ENCODE measurements at places on chromosomes 1 and 21. TPM values are rescaled to one million over a fixed set of nuclear protein-coding genes. Genes with fewer than 3 reads are reported as not detected.

DNA sequence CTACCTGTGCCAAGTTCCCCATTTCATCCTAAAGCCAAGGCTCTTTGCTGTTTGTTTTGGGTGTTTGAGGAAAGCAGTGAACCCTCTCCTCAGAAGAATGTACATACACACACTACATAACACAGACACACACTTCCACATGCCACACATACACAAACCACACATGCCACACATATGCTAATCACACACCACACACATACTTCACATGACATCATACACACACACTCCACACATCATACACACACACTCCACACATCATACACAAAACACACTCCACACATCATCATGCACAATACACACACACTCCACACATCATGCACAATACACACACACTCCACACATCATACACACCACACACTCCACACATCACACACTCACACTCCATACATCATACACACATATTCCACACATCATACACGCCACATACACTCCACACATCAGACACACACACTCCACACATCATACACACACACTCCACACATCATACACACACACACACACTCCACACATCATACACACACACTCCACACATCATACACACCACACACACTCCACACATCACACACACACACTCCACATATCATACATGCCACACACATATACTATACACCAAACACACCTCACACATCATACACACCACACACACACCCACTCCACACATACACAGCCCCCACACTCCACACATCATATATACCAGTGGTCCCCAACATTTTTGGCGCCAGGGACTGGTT lies 22.7 kb upstream of the ZNF436 start:
- peaks cover 10% of the 10 kb centered on the region for H3K36me3 ChIP-seq
- H3K27ac ChIP-seq, result no peak overlapping the region
- H3K4me3 ChIP-seq, result no peak overlapping the region
- H3K27me3 ChIP-seq, result no peaks in the 10 kb centered on the region
- peaks cover 21% of the 10 kb centered on the region for H3K4me1 ChIP-seq
- DNase-seq, result no peak

GRCh38 chr1:152906023-152906565 lies 2.3 kb upstream of the IVL start:
- no peak for DNase-seq
- H3K4me3 ChIP-seq, result no peak overlapping the region
- H3K27ac ChIP-seq, result no peak overlapping the region
- no peaks in the 10 kb centered on the region for H3K36me3 ChIP-seq
- H3K4me1 ChIP-seq, result no peaks in the 10 kb centered on the region

DNA sequence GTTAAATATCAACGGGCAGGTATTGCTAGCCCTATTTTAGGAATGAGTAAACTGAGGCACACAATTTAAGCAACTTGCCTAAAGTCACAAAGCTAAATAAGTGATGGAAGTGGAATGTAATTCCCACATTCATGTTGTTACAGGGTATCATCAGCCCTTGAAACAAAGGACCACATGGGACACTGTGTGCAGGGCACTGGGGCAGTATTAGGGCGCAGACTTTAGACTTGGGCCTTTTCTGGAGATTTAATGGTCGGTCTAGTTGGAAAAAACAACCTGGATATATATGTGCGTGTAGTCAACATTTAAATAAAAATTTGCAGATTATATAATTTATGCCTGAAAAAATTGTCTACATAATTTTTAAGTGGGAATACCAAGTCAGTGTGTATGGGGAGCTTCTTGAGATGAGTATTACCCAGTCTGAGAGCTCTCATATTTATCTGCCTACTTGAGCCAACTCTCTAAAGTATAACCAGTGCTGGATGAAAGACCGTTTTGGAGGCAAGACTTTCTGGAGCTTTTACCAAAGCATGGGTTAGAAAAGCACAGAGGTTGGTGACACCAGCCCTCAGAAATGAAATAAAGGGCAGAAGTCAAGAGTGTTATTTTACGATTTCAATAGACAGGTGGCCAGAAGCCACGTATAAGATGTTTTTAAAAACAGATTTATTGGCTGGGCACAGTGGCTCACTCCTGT lies 1.6 kb downstream of the KDM1A start:
- no peak for DNase-seq
- no peaks in the 10 kb centered on the region for H3K27me3 ChIP-seq
- no peaks in the 10 kb centered on the region for H3K36me3 ChIP-seq
- peaks cover 13% of the 10 kb centered on the region for H3K4me1 ChIP-seq
- no peak overlapping the region for H3K27ac ChIP-seq
- H3K4me3 ChIP-seq, result peak overlapping the region; percentile 100

DNA sequence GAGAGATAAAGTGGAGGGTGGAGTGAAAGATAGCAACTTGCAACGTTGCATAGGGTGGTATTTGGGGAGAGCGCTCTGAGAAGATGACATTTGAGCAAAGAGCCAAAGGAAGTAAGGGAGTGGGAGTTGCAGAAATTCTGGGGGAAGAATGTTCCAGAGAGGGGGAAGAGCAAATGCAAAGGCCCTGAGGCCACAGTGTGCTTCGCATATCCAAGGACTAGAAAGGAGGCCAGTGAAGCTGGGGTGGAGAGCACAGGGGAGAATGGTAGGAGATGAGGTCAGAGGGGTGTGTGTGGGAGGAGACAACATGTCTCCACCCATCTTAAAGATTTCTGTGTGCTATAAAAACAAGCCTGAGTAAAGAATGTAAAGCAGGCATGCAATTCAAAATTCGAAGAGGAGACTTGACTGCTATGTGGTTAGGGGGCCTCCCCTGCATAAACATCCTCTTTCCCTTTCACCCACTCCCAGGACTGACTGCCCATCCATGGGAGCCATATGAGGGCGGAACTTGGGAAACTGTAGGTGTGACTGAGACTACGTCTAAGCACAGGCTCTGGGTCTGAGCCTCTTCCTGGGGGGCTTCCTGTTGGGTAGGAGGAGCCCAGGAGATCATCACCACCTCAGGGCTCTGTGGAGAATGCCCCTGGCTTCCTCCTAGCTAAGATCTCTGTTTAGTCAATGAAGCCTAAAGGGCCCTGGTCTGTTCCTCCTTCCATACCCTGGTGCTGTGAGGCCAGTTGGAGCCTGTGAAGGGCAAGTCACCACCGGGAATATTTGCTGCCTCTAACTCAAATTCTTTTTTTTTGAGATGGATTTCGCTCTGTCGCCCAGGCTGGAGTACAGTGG lies 2.9 kb upstream of the CLIC4 start:
- no peaks in the 10 kb centered on the region for H3K36me3 ChIP-seq
- H3K4me3 ChIP-seq, result no peak overlapping the region
- H3K4me1 ChIP-seq, result peaks cover 5% of the 10 kb centered on the region
- H3K27ac ChIP-seq, result peak overlapping the region; percentile 10
- no peaks in the 10 kb centered on the region for H3K27me3 ChIP-seq

GRCh38 chr1:187203257-187203656 lies 374.5 kb downstream of the PLA2G4A start:
- no peak overlapping the region for H3K27ac ChIP-seq
- no peaks in the 10 kb centered on the region for H3K36me3 ChIP-seq
- no peak overlapping the region for H3K4me3 ChIP-seq

DNA sequence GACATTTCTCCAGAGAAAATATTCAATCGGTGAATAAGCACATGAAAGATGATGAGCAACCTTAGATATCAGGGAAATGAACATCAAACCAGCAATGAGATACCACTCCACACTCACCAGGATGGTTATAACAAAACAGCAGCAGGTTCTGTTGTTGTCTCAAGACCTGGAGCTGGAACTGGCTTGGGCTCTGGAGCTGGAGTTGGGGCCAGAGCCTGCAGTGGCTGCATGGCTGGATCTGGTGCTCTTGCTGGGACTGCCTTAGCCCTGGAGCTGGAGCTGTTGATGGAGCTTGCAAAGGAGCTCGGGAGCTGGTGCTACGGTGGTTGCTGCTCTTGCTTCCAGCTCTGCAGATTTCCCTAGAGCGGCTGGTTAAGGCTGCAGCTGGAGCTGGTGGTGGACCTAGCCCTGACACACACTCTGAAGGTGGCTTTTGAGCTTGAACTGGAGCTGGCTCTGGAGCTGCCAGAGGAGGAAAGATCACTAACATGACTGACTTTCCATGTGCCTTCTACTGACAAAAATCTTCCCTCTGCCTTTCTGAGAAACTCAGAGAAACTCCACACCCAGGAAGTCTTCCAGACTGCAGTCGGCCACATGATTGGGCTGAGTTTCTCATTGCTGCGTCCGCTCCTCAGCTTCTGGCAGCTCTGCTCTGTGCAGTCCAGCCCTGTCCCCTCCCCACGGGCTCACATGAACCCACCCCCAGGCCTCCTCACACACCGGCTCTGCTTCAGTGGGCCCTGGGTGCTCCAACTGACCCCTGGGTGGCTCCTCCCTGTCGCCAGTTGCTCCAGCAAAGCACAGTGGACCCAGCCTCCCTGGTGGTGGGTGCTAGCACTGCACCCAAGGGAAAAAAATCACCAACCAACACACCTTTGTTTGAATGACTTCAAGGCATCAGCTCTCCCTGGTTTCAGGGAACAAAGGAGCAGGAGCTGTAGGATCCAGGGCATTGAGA lies 139.1 kb upstream of the FMN2 start:
- H3K36me3 ChIP-seq, result no peaks in the 10 kb centered on the region
- H3K4me1 ChIP-seq, result no peaks in the 10 kb centered on the region
- no peak overlapping the region for H3K27ac ChIP-seq
- no peak overlapping the region for H3K4me3 ChIP-seq

The ITGB2 gene
- total RNA-seq, result 12.7 TPM

The PCBP3 gene
- 1.2 TPM for total RNA-seq

The KIAA1614 gene
- total RNA-seq, result 5.4 TPM

The MATN1 gene
- total RNA-seq, result not detected

The TNFSF4 gene
- total RNA-seq, result 1.3 TPM

Measured in heart right ventricle (tissue), 16 donors.